ENCODE measurements at places on chromosomes 1 and 21. TPM values are rescaled to one million over a fixed set of nuclear protein-coding genes. Genes with fewer than 3 reads are reported as not detected.

SH2D1B gene
- total RNA-seq, result 0.21 TPM

GOLT1A gene
- total RNA-seq, result 1.4 TPM

GPR153 gene
- total RNA-seq, result 16.4 TPM

CDC20 gene
- total RNA-seq, result 2.3 TPM

YARS1 gene
- 187 TPM for total RNA-seq

C1orf226 gene
- total RNA-seq, result 0.24 TPM
